Kidney (tissue), 22 donors: ENCODE measurements at places on chromosomes 7 and 10.

DNA sequence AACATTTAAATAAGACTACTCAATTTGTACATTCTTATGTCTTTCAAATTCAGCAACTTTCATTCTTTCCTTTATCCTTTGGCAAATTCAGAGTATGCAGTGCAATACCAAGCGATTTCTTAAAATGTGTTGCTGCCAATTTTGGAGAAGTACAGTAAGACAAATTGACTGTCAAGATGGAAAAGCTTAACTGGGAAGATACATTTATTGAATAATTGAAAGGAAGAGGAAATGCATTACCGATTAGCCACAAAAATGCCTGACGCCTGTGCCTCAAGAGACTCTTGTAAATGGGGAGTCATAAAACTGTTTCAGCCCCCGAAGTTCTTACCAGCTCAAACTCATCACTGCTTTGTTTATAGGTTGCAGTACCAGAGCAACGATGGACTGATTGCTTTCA, 373.3 kb upstream of the GALNT17 start:
- DNase-seq: no peak
- H3K36me3 ChIP-seq: no peaks in the 10 kb centered on the region
- H3K27me3 ChIP-seq: no peaks in the 10 kb centered on the region

GRCh38 chr10:5960070-5960972, 17.0 kb downstream of the IL15RA start:
- no peak overlapping the region for H3K27ac ChIP-seq
- no peaks in the 10 kb centered on the region for H3K36me3 ChIP-seq
- H3K4me3 ChIP-seq: no peak overlapping the region
- H3K4me1 ChIP-seq: no peaks in the 10 kb centered on the region

DNA sequence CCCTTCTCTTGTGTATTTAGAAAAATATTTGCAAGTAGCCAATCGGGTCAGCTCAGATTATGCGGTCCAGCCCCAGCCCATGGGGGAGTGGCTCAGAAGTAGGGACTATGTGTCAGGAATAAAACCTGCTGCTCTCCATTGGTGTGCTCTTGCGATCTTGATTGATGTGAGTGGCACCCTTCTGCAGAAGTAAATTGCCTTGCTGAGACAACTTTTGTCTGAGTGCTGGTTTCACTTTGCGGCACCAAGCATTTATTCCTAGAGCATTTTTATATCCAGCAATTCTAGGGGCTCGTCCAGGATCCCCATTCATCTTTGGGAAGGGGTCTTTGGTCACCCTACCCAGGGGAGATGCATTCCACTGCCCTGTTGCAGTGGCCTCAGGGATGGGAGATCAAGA, 26.1 kb upstream of the FAM221A start:
- no peak overlapping the region for H3K4me3 ChIP-seq
- no peaks in the 10 kb centered on the region for H3K36me3 ChIP-seq
- no peaks in the 10 kb centered on the region for H3K4me1 ChIP-seq
- H3K27me3 ChIP-seq: no peaks in the 10 kb centered on the region
- no peak overlapping the region for H3K27ac ChIP-seq
- no peak for DNase-seq

DNA sequence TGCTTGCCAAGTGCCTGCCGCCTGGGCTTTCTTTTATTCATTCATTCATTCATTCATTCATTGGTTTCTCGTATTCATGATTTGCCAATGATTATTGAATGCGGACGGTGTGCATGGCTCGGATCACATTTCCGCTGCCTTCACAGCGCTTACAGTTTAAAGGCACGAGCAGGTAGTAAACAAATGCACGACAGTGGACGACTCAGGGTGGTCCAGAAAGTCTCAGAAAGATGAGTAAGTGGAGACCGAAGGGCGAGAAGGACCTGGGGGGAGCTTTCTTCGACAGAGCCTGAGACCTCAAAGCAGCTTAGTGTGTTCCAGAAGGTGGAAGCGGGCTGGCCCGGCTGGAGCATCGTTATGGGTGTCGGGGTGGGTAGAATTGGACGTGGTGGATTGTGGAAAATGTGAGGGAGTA, 506 bp downstream of the MCM10 start:
- DNase-seq: no peak
- H3K27me3 ChIP-seq: no peaks in the 10 kb centered on the region
- H3K27ac ChIP-seq: no peak overlapping the region
- peak overlapping the region; percentile 48 for H3K4me3 ChIP-seq

- H3K4me3 ChIP-seq: no peak overlapping the region
- no peak for DNase-seq
- no peaks in the 10 kb centered on the region for H3K4me1 ChIP-seq
- H3K27ac ChIP-seq: no peak overlapping the region
Measured at GRCh38 chr7:132292803-132293202, 283.5 kb downstream of the PLXNA4 start.

DNA sequence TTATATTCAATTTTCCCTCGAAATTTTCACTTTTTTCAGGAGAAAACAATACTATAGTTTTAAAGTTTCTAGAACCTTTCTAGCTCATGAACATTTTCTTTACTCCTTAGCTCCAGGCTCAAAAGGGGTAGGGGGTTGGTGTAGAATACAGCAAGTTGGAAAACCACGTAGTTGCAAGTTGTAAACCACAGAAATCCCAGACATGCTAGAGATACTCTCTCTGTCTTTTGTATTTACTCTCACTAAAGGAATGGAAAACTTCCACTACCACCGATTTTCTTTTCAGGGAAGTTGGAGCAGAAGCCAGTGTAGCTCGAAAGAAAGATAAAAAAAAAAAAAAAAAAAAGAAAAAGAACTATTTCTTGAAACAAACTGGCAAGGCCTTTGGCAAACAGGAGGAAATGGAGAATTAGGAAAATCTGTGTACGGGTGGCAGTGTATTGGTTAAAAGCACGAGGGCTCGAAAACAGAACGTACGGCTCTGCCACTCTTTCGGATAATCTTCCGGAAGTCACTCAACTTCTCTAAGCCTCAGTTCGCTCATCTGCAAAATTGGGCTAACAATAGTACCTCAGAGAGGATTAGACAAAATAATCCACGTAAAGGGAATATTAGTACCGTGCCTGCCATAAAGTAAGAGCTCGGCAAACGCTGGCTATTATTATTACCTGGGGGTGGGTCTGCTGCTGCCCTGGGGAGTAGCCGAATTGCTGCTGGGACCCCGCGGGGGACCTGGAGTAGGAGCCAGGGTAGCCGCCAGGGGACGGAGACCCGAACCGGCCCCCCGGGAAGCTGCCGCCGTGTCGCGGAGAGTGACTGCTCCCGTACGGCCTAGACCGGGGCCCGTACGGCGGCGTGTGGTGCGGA, 628 bp downstream of the MPLKIP start:
- peak overlapping the region; percentile 92 for H3K27ac ChIP-seq
- DNase-seq: peak; percentile 52

DNA sequence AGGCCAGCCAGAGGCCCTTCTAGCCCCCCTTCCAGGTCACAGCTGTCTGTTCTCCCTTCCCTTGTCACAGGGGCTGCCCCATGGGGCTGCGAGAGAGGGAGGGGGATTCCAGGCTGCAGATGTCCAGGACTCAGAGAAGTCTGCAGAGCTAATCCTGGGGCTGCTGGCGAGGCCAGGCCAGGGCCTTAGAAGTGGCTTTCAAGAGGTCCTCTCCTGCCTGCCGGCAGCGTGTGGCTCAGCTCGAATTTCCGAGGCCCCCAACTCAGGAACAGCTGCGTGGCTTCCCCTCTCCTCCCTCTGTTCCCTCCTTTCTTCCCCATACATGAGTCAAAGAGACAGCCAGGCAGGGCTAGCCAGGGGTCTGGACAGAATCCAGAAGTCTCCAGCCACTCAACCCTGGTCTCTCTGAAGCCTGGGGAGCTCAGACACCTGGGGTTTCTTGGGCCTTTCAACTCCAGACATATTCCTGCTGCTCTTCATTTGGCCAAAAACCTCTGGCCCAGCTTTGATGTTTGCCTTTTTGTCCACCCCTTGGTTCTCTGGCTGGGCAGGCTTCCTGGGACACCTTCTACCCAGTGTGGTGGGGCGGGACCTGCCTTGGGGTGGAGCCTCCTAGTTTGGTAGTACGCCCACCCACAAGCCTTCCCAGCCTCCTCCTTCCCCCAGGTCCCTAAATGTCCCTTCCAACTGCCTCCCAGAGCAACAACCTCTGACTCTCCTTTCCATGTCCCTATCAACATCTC, 21.8 kb upstream of the EIF5AL1 start:
- peak; percentile 74 for DNase-seq
- H3K4me1 ChIP-seq: no peaks in the 10 kb centered on the region
- no peak overlapping the region for H3K27ac ChIP-seq
- no peak overlapping the region for H3K4me3 ChIP-seq
- no peaks in the 10 kb centered on the region for H3K27me3 ChIP-seq

- H3K4me3 ChIP-seq: no peak overlapping the region
- H3K27me3 ChIP-seq: no peaks in the 10 kb centered on the region
- no peak overlapping the region for H3K27ac ChIP-seq
- no peaks in the 10 kb centered on the region for H3K36me3 ChIP-seq
Measured at GRCh38 chr7:157434701-157435100, 97.9 kb downstream of the DNAJB6 start.

DNA sequence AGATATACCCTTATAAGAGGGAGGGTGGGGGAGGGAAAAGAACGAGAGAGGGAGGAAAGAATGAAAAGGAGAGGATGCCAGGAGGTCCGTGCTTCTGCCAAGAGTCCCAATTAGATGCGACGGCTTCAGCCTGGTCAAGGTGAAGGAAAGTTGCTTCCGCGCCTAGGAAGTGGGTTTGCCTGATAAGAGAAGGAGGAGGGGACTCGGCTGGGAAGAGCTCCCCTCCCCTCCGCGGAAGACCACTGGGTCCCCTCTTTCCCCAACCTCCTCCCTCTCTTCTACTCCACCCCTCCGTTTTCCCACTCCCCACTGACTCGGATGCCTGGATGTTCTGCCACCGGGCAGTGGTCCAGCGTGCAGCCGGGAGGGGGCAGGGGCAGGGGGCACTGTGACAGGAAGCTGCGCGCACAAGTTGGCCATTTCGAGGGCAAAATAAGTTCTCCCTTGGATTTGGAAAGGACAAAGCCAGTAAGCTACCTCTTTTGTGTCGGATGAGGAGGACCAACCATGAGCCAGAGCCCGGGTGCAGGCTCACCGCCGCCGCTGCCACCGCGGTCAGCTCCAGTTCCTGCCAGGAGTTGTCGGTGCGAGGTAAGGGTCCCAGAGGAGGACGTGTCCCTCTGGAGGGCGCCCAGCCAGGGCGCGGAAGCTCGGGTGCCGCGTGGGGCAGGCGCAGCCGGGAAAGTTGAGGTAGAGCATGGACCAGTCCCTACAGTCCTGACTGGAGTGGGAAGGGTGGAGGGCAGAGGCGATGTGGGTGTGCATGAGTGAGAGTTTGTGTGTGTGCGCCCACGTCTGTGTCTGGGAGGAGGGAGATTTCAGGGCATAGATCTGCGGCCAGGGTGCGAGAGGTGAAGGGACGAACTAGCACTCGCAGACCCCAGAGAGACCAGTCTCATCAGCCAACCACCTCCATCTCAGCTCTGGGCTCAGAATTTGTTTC, 844 bp downstream of the GRM3 start:
- no peak overlapping the region for H3K27ac ChIP-seq
- DNase-seq: peak; percentile 30
- peak overlapping the region; percentile 35 for H3K4me3 ChIP-seq
- H3K4me1 ChIP-seq: no peaks in the 10 kb centered on the region
- peaks cover 10% of the 10 kb centered on the region for H3K27me3 ChIP-seq

- DNase-seq: no peak
- no peaks in the 10 kb centered on the region for H3K4me1 ChIP-seq
- H3K36me3 ChIP-seq: no peaks in the 10 kb centered on the region
- no peaks in the 10 kb centered on the region for H3K27me3 ChIP-seq
- no peak overlapping the region for H3K4me3 ChIP-seq
Measured at GRCh38 chr10:127905848-127906261, 1.0 kb upstream of the PTPRE start.

DNA sequence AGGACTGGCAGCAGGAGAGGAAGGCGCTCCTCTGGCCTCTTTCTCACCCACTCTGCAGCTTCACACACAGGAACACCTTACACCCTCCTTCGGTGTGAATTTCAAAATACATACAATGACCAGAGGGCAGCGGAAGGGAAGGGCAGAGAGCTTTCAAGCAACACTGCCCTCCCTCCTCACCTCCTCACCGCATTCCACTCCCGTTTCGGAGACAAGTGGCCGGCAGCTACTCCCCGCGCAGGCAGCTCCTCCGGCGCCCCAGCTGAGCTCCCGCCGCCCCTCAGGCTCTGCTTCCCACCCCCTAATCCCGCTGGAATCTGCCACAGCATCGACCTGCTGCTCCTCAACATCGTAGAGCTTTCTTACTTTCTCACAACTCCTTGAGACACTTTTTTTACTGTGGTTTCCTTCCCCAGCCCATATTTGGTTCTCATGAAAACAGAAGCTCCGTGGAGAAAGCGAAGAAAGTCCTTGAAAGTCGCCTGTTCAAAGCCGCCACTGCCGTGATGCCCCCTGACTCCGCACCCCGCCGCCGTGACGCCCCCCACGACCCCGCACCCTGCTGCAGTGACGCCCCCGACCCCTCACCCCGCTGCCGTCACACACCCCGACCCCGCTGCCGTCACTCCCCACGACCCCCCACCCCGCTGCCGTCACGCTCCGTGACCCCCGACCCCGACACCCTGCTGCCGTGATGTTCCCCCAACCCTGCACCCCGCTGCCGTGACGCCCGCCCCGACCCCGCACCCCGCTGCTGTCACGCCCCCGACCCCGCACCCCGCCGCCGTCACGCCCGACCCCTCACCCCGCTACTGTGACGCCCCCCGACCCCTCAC, 14.6 kb upstream of the GPER1 start:
- no peak overlapping the region for H3K4me3 ChIP-seq
- H3K4me1 ChIP-seq: peaks cover 6% of the 10 kb centered on the region
- H3K27me3 ChIP-seq: no peaks in the 10 kb centered on the region
- H3K27ac ChIP-seq: no peak overlapping the region
- H3K36me3 ChIP-seq: no peaks in the 10 kb centered on the region

DNA sequence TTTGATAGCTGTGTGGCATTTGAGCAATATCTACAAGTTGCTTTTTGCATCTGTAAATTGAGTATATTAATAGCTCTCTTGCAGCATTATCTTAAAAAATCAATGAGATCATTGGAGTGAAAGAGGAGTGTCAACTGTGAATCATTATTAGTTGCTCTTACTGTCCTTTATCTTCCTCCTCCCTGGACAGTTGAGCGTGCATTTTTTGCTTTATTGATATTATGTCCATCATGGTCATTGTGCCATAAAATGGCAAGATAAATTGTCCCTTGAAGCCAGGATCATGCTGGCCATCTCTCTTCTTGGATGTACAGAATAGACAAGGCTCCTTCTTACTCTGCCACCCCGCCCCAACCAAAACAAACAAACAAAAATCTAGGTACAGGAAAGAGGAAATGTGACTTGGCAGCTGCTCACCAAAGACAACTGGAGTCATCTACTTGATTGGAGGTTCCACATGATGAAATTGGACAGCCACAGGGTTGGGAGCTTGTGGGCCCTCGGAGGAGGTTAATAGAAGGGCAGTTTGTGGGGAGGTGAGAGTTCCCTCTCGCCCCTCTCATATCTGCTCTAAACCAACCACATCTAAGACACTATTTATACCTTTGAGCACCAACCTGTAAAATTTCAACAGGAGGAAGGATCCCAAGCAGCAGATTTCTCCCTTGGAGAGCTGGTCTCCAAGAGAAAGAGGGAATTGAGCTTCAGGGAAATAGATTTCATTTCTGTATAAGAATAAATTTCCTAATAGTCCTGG, 252.7 kb downstream of the SKIDA1 start:
- no peak overlapping the region for H3K4me3 ChIP-seq
- no peaks in the 10 kb centered on the region for H3K27me3 ChIP-seq
- H3K4me1 ChIP-seq: no peaks in the 10 kb centered on the region
